ENCODE measurements at places on chromosomes 6 and 20.
A peak's percentile ranks its signal among the peaks of the same experiment; 100 is the strongest.

DNA sequence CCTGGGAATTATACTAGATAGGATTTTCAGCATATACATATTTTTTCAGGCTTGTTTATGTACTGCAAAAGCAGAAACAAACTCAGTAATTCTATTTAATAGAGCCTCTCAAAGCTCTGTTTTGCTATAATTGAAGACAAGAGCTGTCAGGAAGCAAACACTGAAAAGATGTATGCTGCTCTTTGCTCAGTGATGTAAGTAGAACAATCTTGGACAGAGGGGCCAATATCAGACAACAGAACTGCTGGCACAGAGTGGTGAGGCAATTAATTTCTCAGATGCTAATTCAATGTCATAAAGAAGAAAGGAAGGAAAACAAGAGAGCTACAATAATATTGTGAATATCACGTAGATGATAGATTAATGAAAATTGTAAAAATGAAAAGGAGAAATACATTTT, 663.3 kb upstream of the ADGRB3 start:
- no peak for DNase-seq

DNA sequence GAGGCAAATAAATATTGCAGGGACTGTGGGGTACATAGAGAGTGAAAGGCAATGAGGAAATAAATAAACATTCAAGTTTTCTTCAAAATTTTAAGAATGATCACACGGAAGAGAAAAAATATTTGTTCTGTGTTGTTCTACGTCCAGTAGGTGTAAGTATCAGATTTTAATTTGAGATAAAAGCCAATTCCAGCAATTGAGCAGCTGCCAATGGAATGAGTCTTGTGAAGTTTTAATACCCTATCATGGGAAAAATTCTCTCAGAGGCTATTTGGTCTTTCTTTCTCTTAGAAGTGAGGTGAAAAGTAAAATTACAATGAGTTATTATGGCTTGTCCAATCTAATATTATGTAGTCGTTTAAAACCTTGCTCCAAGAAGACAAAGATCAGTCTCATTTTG, 195.7 kb upstream of the CITED2 start:
- no peak for DNase-seq

- no peak for DNase-seq
These were observed 103.9 kb downstream of the IPCEF1 start for GRCh38 chr6:154252678-154253077.

DNA sequence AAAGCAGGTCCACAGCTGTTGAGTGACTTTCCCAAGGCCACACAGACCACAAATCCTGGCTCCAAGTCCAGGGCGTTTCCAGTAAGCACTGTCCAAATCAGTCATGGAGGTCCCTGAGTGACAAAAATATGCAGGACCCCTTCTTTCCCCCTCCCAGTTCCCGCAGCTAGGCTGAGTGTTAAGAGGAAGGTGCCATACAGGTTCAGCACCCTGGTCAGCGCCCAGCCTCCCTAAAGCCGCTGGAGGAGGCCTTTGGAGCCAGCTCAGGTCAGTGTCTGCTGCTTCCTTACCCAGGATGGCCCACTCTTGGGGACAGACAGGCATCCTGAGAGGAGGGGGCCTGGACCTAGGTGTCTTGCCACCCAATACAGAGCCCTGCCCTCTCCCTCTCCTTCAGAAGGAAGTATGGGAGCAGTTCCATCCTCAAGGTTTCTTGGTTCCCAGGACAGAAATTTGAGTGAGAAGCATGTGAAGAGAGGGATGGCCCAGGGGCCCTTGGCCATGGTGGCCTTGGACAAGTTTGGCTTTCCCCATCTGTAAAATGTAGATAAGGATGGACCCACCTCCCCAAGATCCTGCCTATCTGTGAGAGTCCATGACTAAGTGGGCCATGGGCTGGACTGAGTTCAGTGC, 13.2 kb downstream of the TMEM74B start:
- no peak for DNase-seq

GRCh38 chr6:158713469-158713868, 63.6 kb downstream of the SYTL3 start:
- no peak for DNase-seq

DNA sequence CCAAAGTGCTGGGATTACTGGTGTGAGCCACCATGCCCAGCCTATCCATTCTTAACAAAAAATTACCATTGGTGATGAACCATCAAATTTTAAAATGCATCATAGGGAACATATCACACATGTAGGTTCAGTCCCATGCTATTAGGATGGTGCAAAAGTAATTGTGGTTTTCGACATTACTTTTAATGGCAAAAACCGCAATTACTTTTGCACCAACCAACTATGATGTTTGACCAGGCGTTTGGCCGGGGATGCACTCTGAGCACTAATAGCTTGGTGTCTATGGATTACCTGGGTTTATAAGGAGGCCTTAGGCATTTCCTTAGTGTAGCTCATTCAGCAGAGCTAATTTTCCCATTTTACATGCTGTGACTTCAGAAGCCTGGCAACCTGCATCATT, 246.5 kb upstream of the SUPT3H start:
- DNase-seq = no peak

- DNase-seq = no peak
These were observed 7.2 kb upstream of the PCIF1 start for GRCh38 chr20:45927071-45927878.

GRCh38 chr6:35972471-35973367, 51.7 kb downstream of the SLC26A8 start:
- DNase-seq = peak; percentile 29

DNA sequence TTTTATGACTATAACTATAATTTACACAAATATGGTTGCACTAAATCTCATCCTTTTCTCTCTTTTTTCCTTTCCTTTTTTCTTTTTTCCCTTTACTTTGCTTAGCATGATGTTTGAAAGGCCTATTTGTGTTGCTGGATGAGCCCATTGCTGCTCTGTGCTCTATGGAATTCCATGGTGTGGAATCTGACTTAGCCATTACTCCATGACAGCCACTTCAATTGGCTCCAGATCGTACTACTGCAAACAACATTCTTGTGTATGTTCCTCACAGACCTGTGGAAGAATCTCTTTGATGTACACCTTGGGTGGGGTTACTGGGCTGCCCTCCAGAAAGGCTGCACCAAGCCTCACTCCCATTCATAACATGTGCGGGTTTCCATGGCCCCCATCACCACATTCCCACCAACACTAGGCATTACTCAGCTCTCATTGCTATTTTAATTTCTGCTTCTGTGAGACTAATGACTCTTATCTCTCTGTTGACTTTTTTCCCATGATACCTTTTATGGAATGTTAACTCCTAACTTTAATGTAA, 979.0 kb downstream of the KIF16B start:
- DNase-seq = no peak

DNA sequence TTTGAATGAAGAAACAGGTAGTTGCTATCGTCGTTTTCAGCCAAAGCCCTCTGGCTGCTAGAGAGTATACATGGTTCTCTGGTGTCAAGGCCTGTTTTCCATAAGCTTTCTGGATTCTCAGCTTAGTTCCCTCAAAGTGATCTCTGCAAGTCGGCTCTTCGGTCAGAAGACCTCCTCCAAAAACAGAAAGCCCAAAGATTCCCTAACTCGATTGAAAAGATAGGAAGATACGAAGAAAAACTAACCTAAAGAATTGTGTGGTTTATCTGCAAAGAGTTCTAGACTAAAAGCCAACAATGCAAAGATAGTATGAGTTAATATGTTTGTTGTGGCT, 545 bp upstream of the ASCC3 start:
- no peak for DNase-seq

GRCh38 chr6:121210943-121211342, 123.3 kb downstream of the TBC1D32 start:
- DNase-seq = no peak

GRCh38 chr6:26327450-26328264, 37.3 kb upstream of the BTN3A2 start:
- DNase-seq = peak; percentile 56

GRCh38 chr6:52285177-52286068, 881 bp upstream of the MCM3 start:
- no peak for DNase-seq

DNA sequence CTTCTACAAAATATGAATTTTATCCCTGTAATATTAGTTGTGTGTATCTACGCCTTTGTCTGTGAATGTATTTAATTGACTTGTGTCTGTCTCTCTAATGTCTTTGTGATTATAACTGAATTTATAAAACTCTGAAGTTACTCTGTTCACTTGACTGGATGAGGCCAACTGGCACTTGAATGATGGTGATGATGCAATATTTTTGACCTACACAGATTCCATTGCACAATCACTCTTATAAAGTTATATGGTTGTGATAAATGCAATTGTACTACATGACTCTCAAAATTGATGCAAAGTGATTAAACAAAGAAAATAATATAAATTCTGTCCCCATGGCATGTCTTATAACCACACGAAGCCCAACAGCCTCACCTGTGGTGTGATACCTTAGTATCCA, 287.3 kb upstream of the PLN start:
- DNase-seq = no peak

DNA sequence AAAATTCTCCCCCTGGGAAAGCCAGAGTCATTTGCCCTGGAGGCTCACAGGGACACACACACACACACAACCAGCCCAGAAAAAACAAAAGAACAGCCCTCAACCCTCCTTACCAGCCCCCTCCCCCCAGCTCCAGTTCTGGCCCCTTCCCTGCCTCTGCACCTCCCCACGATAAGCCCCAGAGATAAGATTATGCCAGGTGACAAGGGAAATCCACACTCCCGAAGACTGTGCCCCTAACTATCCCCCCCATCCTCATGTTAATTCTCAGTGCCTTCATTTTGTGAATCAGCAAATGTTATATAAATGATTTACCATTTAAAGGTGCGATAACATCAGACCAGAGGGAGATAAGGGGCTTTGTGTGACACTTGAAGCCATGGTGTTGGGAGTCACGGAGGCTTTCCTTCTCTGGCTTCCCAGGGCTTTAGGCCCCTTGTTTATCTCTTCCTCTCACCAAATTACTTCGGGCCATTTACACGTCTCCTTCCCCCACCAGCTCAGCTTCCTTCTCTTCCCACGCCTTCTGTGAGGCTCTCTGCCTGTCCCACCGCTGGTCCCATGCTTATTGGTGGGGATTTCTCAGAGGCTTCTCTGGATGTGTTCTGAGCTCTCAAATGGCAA, 12.5 kb upstream of the FOXC1 start:
- DNase-seq = no peak

DNA sequence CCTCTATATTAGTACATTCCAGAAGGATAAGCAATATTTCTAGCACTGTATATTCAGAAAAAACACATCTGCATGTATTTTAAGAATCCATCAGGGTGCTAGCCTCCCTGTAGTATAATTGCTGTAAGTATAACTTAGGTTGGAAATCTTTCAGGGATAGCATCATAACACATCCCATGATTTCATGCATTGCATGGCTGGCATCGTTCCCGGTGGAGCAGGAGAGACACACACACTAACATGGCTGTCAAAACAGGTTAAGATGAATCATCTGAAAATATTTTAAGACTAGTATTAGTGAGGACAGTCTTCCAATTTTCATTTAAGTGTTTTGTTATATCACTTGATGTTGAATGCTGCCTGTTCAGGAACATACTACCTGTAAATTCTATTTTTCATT, 32.1 kb upstream of the CENPW start:
- peak; percentile 78 for DNase-seq

DNA sequence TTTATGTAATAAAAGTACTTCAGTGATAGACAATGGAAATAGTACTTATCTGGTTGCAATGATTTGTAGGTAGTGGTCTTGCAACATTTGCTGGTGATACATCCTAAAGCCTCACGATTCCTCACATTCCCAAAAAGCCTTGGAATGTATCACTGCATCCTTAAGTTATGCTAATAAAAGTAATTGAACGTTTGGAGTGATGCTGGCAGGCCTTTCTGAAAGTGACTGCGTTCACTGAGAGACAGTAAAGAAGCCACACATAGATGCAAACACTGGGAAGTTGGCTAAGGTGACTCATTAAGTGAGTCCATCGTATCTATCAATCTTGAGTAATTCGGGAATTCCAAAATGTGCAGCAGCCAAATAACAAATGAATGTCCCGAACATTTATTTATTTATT, 444.1 kb upstream of the SOX4 start:
- no peak for DNase-seq

DNA sequence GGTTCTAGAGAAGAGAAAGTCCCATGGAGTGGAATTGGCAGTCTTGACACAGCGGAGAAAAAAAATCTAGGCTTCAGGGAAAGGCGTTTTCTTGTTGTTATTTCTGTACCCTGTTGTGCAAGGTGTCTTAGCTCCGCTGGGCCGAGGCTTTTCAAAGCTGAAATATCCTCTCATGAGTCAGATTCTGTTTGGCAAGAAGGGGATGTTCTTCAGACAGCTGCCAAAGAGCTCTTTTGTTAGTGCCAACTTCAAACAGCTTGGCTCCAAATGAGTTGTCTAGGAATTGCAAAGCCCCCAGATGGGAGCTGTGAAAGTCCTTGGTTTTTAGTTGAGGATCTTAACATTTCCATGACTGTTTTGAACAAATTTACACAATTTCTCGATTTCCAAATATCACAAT, 45.6 kb downstream of the LRRN4 start:
- peak; percentile 38 for DNase-seq

- DNase-seq = no peak
These were observed 638 bp downstream of the PACSIN1 start for GRCh38 chr6:34466242-34467185.

DNA sequence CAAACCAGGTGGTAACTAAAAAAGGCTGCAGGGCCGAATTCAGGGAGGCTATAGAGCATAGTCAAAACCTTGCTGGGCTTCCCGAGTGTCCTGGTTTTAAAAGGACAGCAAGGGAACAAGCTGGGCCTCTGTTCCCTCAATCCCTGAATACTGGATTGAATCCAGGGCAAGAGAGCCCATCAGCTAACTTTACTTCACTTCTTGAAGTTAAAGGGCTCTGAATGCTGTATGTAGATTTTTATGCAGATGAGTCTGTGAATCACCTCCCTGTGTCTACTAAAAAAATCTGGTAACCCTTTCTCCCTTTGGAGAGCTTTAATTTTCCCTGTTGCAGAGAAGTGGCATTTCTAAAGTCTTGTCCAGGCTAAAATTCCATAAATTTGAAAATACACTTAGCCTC, 29.5 kb downstream of the LYRM4 start:
- DNase-seq = no peak

DNA sequence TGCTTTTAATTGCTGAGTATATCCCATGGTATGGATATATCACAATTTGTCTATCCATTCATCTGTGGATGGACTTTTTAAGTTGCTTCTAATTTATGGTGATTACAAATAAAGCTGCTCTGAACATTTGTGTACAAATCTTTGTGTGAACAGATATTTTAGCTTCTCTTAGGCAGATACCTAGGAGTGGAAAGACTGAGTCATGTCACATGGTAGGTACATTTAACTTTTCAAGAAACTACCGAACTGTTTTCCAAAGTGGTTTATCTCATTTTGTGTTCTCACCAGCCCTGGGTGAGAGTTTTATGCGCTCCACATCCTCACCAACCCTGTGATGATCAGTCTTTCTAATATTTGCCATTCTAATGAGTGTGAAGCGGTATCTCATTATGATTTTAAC, 31.0 kb upstream of the ZNFX1 start:
- no peak for DNase-seq

- DNase-seq = no peak
These were observed 11.8 kb downstream of the DUSP22 start for GRCh38 chr6:303948-304558.

- DNase-seq = peak; percentile 8
These were observed 24.6 kb downstream of the ATG5 start for GRCh38 chr6:106300944-106301343.

GRCh38 chr20:19462491-19462890, 250.0 kb downstream of the SLC24A3 start:
- DNase-seq = no peak

GRCh38 chr6:69863766-69864165, 2.6 kb upstream of the COL19A1 start:
- DNase-seq = no peak

GRCh38 chr20:23078351-23079015, 7.6 kb downstream of the CD93 start:
- no peak for DNase-seq

- no peak for DNase-seq
These were observed 3.0 kb upstream of the OTOR start for GRCh38 chr20:16745204-16745603.

Measured in hindlimb muscle (tissue), 1 donor.